ENCODE measurements at places on chromosomes 11 and 22. TPM values are rescaled to one million over a fixed set of nuclear protein-coding genes. Genes with fewer than 3 reads are reported as not detected.

The ARHGAP8 gene
- total RNA-seq, result not detected

The SYT9 gene
- total RNA-seq, result 0.13 TPM

The SERHL2 gene
- total RNA-seq, result 4.7 TPM

The PATE4 gene
- not detected for total RNA-seq

The NPAS4 gene
- total RNA-seq, result not detected

The OR5P2 gene
- not detected for total RNA-seq

The CARD18 gene
- not detected for total RNA-seq
